Activated naive CD4-positive, alpha-beta T cell (primary cell): ENCODE measurements at places on chromosomes 5 and 9.

- DNase-seq: no peak
Measured at GRCh38 chr5:144102361-144102760, 68.1 kb downstream of the YIPF5 start.

DNA sequence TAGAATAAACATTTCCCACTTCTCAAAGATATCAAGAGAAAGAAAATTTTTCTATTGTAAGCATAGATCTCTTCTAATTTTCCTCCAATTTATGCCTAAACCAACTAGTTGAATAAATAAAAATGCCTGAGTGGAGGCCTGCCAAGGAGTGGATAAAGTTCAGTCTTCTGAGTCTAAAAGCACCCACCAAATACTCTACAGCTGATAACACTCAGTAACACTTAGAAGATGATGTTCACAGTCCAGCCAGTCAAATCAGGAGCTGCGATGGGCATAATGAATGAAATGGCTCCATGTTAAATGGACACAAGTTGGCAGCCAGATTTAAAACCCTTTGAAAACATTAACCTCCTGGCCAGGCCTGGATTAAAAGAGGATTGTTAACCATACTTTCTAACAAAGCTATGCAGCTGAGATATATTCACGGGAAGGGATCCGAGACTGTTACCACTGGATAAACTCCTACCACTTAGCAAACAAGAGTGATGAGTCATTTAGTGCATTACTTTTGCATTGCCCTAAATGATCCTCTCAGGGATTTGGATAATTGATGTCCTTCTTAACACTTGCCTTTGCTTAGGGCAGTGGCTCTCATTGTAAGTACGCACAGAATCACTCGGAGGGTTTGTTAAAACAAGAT lies 63.7 kb upstream of the CCDC112 start:
- no peak for DNase-seq

GRCh38 chr5:17403695-17404490 lies 94.1 kb upstream of the TAF11L2 start:
- DNase-seq: no peak

GRCh38 chr9:136906266-136906665 lies 19.9 kb downstream of the TRAF2 start:
- DNase-seq: no peak

GRCh38 chr5:134226441-134227192 lies 744 bp upstream of the PPP2CA start:
- peak; percentile 82 for DNase-seq

GRCh38 chr9:18825656-18826170 lies 207.3 kb downstream of the SAXO1 start:
- no peak for DNase-seq

DNA sequence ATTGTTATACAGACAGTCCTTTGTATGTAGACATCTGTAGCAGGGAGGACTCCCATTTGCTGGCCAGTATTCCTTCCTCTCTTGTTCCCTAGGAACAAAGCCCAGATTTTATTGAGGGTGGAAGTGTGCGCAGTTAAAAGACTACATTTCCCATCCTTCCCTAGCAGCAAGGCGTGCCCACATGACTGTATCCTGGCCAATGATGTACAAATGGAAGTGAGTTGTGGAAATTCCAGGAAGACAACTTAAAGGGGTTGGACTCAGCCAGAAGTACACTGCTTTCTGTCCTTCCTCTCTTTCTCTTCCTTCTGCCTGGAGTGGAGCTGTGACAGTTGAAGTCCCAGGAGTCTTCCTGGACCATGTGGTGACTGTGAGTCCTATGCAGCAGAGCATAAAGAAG lies 89.0 kb downstream of the HRH2 start:
- DNase-seq: no peak

- no peak for DNase-seq
Measured at GRCh38 chr5:142984011-142984410, 213.8 kb downstream of the ARHGAP26 start.

DNA sequence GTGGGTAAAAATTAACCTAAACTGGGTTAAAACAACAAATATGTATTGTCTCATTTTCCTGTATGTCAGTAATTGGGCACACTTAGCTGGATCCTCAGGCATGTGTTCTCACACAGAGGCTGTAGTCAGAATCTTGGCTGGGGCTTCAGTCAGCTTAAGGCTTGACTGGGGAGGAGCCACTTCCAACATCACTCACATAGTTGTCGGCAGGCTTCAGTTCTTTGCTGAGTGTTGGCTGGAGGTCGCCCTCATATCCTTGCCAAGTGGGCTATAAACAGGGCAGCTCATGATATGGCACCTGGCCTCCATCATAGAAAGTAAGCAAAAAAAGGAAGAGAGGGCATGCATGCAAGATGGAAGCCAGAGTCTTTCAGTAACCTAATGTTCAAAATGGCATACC lies 173.0 kb downstream of the GIN1 start:
- no peak for DNase-seq

DNA sequence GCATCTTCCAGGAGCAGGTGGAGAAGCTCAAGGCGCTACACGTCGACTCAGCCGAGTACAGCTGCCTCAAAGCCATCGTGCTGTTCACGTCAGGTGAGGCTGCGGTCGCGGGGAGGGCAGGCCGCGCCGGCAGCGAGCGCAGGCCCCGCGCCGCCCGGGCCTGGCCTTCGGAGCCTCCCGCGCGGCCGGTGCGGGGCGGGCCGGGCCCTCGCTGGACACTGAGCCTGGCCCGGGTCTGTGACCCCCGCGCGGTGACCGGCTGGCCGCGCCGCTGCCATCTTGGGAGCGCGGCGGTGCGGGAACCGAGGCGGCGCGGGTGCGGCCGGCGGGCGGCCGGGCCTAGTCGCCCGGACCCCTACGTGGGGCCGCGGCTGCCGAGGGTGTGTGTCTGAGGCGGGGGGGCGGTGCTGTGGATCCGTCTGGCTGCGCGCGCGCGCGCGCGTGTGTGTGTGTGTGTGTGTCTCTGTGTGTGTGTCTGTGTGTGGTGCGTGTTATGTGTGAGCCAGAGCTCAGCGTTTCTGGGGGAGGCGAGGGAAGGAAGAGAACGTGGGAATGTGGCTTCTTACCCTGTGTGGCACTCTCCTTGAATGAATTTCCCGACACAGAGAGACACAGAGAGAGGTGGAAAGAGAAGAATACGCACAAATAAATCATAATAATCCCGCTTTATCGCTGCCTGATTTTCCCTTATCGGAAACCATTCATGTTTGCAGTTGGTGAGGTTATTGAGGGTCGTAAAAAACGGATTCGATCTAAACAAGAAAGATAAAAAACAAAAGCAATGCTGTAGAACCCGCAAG lies 5.5 kb downstream of the NR2F1 start:
- DNase-seq: no peak

DNA sequence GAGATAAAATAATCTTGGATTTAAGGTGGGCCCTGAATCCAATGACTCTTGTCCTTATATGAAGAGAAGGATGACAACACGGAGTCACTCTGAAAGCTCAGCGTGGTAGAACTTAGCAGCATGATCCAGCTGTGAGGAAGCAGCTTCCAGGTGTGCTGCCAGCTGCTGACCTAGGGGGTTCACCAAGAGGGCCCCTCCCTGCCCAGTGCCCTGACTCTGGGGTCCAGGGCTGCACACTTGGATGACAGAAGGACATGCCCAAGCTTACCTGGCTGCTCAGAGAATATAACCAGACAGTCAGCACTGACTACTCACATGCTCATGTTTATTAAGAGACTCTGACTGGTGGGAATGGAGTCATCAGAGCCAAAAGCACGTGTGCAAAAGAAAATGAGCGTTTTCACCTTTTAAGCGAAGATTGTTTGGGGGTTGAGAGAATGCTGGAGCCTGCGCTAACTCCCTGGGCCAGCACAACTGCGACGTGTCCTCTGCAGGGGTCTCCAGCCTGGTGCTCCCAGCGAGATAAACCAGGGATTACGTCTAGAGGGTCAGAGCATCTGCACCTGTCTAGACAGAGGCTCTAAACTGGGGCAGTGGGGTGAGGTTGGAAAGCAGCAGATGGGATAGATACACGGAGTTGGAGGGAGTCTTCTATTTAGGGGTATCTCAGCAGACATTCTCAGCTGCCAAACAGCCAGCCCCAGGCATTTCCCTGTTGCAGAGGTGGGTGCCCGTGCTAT lies 41.3 kb downstream of the ROPN1L start:
- DNase-seq: no peak

DNA sequence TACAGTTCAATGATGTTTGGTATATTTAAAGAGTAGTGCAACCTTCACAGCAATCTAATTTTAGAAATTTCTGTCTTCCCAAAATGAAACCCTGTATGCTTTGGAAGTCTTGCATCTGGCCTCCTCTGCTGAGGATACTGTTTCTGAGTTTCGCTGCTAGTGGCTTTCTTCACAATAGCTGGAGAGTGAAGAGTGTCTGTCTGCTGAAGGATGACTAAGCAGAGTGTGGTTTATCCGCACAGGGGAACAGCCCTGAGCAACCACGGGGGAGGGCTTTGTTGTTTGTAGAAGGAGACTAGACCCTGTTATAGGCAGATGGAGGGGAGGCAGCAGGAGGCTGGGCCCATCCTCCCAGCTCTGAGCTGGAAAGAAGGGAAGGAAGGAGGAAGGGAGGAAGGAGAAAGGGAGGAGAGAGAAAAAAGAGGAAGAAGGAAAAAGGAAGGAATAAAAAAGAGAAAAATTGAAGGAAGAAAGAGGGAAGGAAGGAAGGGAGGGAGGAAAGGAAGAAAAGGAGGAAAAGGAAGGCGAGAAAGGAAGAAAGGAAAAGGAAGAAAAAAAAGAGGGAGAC lies 10.5 kb upstream of the IRX2 start:
- no peak for DNase-seq

DNA sequence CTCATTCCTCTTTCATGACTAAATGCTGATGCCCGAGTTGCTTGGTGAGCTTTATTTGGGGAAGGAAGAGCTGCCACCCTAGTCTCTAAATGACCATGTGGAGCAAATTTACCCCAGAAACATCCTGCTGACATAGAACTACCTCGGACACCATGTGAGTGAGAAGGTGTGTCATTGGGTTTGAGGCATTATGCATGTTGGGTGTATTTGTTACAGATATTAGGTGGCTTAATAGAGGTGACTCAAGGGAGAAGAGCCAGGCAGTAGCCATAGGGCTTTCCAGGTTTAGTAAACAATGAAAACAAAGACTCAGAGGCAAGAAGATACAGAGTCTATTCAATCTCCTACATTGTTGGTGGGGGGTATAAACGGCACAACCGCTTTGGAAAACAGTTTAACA lies 581.5 kb downstream of the CCDC171 start:
- DNase-seq: no peak

GRCh38 chr9:80143899-80144298 lies 572.1 kb downstream of the TLE4 start:
- DNase-seq: no peak

DNA sequence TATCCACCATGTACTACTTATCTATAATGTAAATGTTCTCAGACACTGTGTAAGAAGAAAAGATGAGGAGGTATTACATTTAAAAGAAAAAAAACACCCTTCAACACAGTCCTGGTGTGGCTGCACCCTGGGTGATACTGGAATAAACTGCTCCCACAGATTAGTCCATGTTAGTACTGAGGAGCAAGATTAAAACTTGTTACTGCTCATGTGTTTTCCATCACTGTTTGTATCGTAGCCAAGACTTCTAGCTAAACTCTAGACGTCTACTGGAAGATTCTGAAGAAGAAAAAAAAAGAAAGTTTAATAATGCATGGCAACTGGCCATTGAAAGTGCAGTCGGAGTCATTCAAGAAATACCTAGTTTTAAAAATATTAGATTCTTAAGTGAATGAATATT lies at the start of gene ASPN:
Gene ASPN, minus strand, starts transcription at position 178 of the 400 bp plus-strand sequence.
- DNase-seq: no peak

GRCh38 chr5:17852740-17853139 lies 218.5 kb downstream of the TAF11L14 start:
- DNase-seq: no peak

DNA sequence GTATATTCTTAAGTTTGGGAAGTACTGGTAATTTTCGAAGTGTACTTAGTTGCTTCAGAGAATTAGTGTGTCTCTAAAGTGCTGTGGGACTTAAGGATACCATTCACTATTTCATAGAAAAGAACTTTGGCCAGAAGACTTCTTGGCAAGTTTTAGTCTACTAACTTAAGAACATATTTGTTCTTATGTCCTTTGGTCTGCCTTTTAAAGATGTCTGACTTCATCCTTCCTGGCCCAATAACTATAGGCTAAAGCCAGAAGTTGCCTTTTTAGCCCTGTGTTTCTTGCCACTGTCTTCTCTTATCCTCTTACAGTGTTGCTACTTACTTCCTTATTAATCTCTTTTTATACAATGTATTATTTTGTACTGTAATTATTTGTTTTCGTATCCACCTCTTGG lies 6.3 kb downstream of the RBM27 start:
- no peak for DNase-seq

DNA sequence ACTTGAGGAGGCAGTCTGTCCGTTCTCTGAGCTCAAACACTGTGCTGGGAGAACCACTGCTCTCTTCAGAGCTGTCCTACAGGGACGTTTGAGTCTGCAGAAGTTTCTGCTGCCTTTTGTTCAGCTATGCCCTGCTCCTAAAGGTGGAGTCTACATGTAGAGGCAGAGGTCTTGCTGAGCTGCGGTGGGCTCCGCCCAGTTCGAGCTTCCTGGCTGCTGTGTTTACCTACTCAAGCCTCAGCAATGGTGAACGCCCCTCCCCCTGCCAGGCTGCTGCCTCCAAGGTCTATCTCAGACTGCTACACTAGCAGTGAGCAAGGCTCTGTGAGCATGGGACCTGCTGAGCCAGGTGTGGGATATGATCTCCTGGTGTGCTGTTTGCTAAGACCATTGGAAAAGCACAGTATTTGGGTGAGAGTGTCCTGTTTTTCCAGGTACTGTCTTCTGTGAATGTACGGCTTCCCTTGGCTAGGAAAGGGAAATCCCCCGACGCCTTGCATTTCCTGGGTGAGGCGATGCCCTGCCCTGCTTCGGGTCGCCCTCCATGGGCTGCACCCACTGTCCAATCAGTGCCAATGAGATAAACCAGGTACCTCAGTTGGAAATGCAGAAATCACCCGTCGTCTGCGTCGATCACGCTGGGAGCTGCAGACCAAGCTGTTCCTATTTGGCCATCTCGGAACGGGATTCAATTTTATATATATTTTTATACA lies 58.5 kb downstream of the CNTRL start:
- peak; percentile 64 for DNase-seq

DNA sequence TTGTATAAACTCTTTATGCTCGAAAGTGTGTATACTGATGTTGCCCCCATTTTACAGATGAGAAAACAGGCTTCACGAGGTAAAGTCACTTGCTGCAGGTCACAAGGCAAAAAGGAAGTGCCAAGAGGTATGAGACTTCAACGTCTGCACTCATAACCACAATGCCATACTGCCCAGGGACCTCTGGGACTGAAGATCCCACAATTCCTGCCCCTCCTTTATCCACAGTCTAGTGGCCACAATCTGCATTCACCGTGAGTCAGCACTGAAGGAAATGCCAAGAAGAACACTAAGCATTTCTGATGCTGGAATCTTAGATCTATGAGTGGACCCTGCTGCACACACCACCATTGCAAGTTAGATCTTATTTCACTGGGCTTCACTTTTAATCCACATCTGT lies 37.3 kb downstream of the MED27 start:
- DNase-seq: no peak

- no peak for DNase-seq
Measured at GRCh38 chr9:479304-479970, 264.8 kb downstream of the DOCK8 start.

DNA sequence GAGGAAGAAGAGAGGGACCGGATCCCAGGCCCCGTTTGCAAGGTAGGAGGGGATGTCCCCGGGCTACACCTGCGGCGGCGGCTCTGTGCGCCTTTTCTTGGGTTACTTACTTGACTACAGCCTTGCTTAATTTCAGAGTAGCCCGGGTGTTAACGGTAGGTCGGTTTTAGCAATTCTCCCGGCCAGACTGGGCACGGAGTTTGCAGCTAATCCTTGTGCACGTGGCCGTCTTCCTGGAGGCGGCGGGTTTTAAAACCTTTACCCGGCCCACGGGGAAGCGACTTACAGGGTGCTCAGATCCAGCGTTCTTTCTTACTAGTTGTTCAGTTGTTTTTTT lies 313 bp downstream of the BRIX1 start:
- no peak for DNase-seq
